ENCODE measurements at places on chromosomes 7 and 10.

- no peak for DNase-seq
These were observed 56.7 kb downstream of the ZMYND11 start for GRCh38 chr10:191703-192518.

DNA sequence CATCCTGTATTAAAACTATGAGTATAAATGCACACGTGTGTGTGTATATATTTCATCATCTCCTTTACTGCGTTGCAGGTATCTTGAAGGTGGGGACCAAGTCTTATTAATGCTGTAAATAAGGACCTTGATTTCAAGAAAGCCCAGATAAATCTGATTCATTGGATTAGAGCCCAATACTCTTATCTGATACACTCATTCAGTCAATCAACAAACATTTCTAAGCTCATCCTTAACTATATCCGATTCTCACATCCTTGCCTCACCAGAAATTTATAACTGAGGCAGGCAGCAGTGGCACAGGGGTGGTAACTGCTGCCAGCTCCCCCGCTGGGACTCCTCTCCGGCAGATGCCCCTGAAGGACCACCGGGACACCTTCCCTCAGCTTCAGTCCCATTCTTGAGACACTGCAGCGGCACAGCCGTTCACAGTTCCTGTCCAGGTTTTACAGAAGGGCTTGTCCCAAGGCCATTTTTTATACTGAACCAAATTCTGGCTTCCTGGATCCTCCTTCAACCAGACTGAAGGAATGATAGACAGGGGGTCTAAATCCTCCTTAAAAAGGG is 54.0 kb downstream of the BRI3 start:
- no peak for DNase-seq

DNA sequence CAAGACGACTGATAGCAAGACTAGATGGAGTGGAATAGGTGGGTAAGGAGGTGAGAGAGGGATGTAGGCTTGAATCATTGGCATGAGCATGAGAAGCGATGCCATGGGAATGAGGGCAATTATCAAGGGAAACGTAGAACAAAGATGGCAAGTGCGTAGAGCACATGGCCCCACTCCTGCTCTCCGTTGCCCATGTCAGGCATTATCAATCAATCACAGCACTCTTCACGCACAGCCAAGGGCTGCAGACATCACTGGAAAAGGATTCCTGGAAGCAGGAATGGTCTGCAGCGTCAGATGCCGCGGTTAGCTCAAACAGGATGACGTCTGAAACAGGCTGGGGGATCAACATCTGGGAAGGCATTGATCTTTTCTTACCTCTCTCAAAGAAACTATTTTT is 25.6 kb upstream of the GALNTL5 start:
- no peak for DNase-seq

GRCh38 chr10:128230401-128230800 is 104.2 kb upstream of the MKI67 start:
- no peak for DNase-seq

GRCh38 chr7:13748998-13749397 is 240.5 kb downstream of the ETV1 start:
- DNase-seq: peak; percentile 44

DNA sequence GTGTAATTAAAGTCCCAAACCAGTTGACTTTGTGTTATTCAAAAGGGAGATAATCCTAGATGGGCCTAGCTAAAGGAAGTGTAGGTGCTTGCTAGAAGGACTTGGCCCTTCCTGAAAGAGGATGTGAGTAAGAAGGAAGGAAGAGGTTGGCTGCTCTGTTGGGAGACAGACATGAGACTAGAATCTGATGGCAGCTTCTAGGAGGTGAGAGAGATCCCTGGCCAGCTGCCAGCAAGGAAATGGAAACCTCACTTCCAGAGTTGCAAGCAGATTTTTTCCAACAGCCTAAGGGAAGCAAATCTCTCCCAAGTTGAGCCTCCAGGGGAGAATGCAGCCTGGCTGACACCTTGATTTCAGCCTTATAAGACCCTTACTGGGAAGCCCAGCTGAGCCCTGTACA is 368.4 kb upstream of the ZMIZ1 start:
- peak; percentile 15 for DNase-seq

DNA sequence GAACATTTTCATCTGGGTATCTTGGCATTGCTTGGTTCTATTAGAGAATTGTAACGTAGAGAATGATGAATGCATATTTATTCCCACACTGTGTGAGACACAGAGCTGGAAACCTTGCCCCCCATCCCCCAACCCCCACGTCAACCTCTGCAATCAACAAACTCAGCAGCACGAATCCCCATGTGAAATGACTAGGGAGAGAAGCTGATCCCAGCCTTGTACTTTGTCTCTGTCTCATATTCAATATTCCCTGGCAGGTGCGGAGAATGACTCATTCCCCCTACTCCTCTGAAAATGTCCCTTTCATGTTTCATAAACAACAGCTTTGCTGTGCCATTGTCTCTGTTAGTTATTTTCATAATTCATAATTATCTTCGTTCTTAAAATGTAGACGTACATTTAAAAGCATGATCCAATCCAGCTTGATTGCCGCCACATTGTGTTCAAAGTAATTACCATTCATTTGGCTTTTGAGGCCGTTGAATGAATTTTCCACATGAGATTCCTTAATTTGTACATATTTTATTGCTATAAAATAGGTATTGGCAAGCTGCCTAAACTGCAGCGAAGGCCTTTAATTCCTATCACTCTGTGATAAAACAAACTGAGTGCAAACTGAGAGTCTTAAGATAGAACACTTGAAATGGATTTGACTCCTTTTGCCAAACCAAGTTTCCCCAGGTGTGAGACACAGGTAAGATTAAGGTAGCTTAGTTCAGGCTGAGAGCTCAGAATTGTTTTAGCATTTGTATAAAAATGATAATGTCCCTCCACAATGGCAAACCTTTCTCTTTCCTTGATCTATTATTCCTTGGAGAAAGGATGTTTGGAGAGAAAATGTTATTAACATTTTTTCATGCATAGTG is 920.2 kb downstream of the TYW1 start:
- DNase-seq: no peak

DNA sequence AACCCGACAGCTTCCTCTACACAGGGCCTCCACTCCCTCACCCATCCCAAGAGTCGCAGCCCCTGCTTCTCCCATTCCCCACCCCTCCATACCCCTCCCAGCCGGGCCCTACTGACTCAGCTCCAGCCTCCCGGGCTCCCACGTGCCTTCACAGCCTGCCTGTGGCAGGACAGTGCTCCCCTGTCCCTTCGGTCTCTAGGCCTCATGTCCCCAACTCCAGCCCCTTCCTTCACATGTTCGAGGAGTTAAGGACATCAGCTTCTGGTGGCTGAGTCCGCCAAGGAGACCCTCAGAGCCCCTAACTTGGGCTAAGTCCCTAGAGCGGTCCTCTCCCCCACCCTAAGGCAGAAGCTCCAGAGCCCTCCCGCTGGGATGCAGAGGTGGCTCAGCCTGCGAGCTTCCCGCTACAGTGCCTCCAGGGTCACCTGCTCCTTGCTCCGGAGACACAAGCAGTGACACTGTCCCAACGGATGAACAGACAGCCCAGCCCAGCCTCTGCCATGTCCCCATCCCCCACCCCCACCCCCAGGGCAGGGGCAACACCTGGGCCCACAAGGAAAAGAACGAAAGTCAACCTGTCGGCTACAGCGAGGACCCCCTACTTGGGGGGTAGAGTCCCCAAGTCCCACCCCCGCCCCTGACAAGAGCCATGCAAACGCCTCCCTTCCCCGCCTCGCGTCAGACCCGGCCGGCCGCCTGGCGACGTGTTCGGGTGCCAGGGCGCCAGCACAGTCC is 716 bp downstream of the SMARCD3 start:
- peak; percentile 29 for DNase-seq

DNA sequence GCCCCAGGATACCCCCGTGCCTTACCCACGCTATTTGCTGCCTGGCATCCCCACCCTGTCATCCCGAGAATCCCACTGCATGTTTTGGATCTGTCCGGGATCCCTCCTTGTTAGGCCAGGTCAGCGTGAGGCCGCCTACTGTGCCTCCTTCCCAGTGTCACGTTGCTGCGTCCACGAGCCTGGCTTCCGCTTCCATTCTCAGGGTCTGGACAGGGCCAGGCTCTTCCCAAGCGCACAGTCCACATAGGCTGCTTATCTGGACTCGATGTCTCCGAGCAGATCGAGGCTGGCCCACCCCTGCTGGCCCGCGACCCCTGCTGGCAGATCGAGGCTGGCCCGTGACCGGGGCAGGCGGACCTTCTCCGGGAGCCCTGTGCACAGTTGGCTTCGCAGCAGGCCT is 27.1 kb downstream of the FOXK1 start:
- no peak for DNase-seq

DNA sequence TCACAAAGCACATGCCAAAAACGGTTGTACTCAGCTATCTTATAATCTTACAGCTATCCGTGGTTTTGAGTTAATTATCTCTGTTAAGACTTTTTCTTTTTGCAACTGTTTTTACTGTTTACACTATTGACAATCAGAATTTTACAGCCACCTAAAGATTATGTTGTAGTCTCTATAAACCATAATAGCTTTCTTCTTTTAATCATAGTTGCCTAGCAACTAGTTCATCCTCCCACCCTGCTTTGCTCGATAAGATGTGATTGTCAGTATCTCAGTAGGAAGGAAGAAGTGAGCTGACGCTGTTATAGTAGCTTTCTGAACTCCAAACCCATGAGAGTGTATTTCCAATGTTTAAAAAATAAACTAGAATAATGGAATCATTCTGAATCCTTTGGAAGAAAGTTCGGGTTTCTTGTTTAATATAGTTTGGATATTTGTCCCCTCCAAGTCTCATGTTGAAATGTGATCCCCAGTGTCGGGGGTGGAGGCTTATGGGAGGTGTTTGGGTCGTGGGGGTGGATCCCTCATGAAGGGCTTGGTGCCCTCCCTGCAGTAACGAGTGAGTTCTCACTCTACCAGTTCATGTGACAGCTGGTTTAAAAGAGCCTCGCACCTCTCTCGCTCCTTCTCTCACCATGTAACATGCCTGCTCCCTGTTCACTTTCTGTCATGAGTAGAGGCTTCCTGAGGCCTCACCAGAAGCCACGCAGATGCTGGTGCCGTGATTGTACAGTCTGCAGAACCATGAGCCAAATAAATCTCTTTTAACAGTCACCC is 68.1 kb downstream of the SVOPL start:
- no peak for DNase-seq

DNA sequence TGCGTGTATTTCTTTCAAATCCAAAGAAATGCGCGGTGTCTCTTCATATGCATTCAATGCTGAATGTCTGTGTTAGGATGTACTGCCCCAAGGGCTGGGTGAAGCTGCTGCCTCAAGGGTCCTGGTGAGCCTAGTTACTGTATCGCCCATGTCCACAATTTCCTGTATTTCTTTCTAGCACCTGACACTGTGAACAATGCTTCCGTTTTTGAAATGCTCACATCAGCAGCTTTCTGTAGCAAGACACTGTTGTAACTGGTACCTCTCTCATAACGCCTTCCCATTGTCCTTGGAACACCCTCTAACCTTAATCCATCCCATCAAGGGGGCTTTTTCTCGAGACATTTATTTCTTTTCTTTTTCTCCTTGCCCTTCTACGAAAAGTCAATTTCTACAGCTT is 25.1 kb downstream of the NRP1 start:
- DNase-seq: no peak

GRCh38 chr10:58023341-58024073 is 244.2 kb downstream of the IPMK start:
- no peak for DNase-seq
